ENCODE measurements at places on chromosomes 5 and 9. TPM values are rescaled to one million over a fixed set of nuclear protein-coding genes. Genes with fewer than 3 reads are reported as not detected.

GRCh38 chr9:97856857-97857605 is 4.0 kb downstream of the FOXE1 start:
- peaks cover 4% of the 10 kb centered on the region for H3K4me1 ChIP-seq
- H3K27me3 ChIP-seq = peaks cover 64% of the 10 kb centered on the region
- no peaks in the 10 kb centered on the region for H3K36me3 ChIP-seq

DNA sequence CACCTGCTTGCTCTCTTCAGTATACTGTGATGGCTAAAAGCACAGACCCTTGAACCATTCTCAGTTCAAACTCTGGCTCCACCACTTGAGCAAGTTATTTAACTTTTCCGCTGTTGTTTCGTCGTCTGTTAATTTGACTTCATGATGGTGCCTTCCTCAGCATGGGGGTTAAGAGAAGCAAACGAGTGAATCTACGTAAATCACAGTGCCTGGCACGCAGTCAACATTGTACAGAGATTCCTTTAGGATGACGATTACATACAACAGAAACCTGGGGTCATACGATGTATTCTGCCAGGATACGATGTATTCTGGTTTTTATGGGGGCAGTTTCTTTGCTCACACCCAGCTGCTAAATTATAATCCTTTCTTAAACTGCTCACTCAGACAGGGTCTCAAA is 515.6 kb downstream of the CCDC171 start:
- no peaks in the 10 kb centered on the region for H3K27me3 ChIP-seq
- no peaks in the 10 kb centered on the region for H3K36me3 ChIP-seq
- H3K27ac ChIP-seq = no peak overlapping the region

DNA sequence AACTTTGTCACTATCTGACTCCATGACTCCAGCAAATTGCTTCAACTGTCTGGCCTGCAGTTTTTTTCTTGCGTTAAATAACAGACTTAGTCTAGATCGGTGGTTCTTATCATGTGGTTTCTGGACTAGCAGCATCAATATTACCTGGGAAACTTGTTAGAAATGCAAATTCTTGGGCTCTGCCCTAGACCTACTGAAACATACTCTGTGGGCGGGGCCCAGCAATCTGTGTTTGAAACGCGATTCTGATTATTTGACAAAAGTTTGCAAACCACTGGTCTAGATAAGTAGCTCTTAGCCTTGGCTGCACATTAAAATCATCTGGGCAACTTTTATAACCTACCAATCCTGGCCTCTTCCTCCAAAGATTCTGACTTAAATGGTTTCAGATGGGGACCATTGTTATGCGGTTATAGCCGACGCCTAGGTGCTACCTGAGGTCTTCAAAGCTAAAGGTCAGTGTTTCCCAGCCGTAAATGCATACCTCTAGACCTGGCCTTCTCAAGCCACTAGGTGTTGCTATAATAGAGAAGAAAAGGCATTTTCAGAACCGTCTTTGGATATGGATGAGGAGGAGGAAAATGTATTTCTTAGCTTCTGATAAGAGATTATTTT is 74.0 kb downstream of the C9orf85 start:
- no peak overlapping the region for H3K27ac ChIP-seq
- no peak for ATAC-seq
- no peaks in the 10 kb centered on the region for H3K27me3 ChIP-seq
- H3K36me3 ChIP-seq = no peaks in the 10 kb centered on the region
- no peak overlapping the region for H3K4me3 ChIP-seq

DNA sequence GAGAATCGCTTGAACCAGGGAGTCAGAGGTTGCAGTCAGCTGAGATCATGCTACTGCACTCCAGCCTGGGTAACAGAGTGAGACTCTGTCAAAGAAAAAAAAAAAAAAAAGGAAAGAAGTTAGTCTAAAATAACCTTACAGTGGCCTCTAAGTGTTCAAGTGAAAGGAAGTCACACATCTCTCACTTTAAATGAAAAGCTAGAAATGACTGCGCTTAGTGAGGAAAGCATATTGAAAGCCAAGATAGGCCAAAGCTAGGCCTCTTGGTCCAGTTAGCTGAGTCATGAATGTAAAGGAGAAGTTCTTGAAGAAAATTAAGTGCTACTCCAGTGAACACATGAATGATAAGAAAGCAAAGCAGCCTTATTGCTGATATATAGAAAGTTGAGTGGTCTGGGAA is 38.1 kb downstream of the ITGA1 start:
- no peak overlapping the region for H3K27ac ChIP-seq
- H3K36me3 ChIP-seq = no peaks in the 10 kb centered on the region
- no peaks in the 10 kb centered on the region for H3K27me3 ChIP-seq
- no peaks in the 10 kb centered on the region for H3K4me1 ChIP-seq

DNA sequence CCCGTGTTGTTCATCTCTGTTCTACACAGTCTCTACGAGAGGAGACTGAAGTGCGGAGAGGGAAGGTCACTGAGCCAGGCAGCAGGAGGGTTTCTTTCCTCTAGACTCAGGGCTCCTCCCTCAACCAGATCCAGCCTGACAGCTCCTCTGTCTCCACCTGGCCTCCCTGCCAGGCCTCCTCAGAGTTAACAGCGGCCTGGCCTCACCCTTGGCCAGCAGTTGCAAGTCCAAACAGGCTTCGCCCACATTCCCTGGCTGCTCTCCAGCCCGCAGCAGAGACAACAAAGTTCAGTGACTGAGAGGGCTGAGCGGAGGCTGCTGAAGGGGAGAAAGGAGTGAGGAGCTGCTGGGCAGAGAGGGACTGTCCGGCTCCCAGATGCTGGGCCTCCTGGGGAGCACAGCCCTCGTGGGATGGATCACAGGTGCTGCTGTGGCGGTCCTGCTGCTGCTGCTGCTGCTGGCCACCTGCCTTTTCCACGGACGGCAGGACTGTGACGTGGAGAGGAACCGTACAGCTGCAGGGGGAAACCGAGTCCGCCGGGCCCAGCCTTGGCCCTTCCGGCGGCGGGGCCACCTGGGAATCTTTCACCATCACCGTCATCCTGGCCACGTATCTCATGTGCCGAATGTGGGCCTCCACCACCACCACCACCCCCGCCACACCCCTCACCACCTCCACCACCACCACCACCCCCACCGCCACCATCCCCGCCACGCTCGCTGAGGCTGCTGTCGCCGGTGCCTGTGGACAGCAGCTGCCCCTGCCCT is at the start of gene HRCT1:
TSS of gene HRCT1 (plus strand) at position 291 of the 768 bp plus-strand sequence. CDS start at position 377, 86 bp downstream.
- H3K27ac ChIP-seq = no peak within 1 kb of the TSS
- no peak for ATAC-seq
- no peak within 1 kb of the TSS for H3K4me3 ChIP-seq
- H3K27me3 ChIP-seq = no peaks in the 10 kb centered on the region

- H3K27ac ChIP-seq = no peak overlapping the region
- H3K36me3 ChIP-seq = no peaks in the 10 kb centered on the region
- H3K27me3 ChIP-seq = no peaks in the 10 kb centered on the region
- peaks cover 6% of the 10 kb centered on the region for H3K4me1 ChIP-seq
- ATAC-seq = peak; percentile 79
These were observed 26.5 kb upstream of the CDKN2B start for GRCh38 chr9:22035591-22036011.

DNA sequence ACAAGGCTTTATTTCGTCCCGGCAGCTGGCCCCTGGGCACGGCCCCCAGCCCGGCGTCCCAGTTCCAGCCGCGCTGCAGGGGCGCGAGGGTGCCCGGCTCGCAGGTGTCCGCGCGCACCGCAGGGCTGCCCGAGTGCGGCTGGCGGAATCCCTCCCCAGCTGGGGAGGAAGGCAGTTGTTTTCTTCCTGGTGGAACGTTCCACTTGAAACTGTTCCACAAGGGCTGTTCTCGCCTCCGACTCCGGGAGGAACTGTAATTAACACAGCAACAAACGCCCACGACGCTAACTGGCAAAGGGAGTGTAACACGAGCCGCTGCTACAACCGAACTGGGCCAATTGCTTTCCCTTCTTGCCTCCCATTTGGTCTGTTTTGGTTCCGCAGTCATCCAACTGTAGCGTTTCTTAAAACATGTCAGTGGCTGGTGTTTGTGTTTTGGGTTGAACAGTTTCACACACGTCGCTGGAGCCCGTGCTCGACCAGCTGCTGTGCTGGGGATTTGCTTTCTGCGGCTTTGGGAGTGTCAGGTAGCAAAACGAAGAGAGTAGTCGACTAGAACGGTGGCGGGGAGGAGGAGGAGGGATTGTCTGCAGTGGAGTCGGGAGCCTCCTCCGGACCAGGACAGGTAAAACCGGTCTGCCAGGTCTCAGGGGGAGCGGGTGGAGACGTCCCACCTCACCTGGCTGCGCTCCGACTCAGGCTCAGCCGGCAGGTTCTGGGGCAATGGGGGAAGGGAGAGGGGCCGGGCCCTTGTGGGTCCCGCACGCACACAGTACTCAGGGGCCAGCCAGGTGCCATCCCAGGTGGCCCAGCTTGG is 131.6 kb upstream of the NIPBL start:
- H3K4me1 ChIP-seq = peaks cover 5% of the 10 kb centered on the region
- no peaks in the 10 kb centered on the region for H3K36me3 ChIP-seq
- ATAC-seq = peak; percentile 72
- peak overlapping the region; percentile 79 for H3K4me3 ChIP-seq
- H3K27ac ChIP-seq = no peak overlapping the region

DNA sequence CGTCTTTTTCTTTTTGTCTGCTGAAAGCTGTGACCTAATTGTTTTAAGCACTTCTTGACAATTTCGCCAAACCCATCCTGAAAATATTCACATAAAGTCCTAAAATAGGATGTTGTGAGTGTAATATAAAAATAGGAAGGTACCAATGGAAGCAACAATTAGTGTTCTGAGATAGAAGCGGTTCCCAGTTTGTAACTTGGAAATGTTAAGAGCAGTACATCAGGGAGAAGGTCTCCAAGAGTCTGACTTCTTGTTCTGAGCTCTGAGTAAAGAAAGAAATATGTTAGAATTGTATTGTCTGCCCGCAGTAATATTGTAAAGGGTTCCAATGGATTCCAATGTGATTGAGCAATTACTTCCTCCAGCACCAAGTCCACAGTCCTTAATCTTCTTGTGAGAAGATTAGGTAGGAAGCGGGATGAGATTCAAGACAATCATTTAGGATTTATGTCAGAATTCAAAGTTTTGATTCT is 3.9 kb downstream of the VCAN start:
- no peak overlapping the region for H3K27ac ChIP-seq
- H3K36me3 ChIP-seq = peaks cover 8% of the 10 kb centered on the region
- ATAC-seq = no peak

- peaks cover 31% of the 10 kb centered on the region for H3K4me1 ChIP-seq
- no peak overlapping the region for H3K27ac ChIP-seq
- no peak for ATAC-seq
- no peaks in the 10 kb centered on the region for H3K36me3 ChIP-seq
- no peak overlapping the region for H3K4me3 ChIP-seq
- H3K27me3 ChIP-seq = no peaks in the 10 kb centered on the region
These were observed 112.5 kb upstream of the SLC44A1 start for GRCh38 chr9:105131981-105132380.

DNA sequence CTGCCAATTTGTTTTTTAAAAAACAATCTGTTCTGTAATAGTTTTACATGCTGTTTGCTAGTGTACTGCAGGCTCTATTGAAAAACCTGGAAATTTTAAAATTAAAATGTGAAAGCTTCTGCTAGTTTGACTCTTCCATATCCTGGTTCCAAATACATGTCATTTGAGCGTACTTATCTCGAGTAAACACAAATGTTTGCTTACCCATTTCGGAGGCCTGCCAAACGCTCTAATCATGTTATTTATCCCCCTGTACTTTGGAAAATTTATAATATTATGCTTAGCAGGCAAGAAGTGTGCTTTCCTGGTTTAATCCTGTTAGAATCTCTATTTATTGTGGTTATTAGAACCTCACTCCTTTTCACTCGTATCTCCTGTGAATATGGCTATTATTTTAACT is 476.8 kb upstream of the CYLC2 start:
- no peak for ATAC-seq
- H3K36me3 ChIP-seq = no peaks in the 10 kb centered on the region
- no peak overlapping the region for H3K4me3 ChIP-seq

DNA sequence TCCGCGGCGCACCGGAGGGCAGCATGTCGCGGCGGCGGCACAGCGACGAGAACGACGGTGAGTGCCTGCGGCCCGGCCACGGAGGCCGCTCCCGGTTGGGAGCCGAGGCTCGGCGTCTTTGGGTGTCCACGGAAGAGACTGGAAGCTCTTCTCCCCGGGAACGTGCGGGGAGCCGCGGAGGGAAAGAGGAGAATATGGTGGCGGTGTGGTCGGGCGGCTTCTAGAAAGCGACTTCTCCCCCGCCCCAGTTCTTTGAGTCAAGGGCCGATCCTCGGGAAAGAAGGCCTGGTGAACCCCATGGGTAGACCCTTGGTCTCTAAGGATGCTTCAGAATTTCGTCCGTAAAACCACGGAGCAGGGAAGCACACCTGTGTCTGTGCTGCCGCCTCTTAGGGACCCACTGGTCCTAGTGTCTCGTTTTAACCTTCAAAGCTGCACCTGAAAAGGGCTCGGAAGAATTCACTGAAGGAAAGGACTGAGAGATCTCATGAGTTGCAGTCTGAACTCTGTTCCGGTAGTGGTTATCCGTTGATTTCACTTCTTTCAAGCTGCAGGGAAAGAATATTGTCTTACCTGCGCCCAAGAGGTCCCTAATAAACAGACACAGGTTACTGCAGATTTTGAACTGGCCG is 354 bp downstream of the NCBP1 start:
- peak overlapping the region; percentile 98 for H3K27ac ChIP-seq
- peaks cover 27% of the 10 kb centered on the region for H3K4me1 ChIP-seq
- no peaks in the 10 kb centered on the region for H3K27me3 ChIP-seq
- H3K4me3 ChIP-seq = peak overlapping the region; percentile 92
- peaks cover 47% of the 10 kb centered on the region for H3K36me3 ChIP-seq

DNA sequence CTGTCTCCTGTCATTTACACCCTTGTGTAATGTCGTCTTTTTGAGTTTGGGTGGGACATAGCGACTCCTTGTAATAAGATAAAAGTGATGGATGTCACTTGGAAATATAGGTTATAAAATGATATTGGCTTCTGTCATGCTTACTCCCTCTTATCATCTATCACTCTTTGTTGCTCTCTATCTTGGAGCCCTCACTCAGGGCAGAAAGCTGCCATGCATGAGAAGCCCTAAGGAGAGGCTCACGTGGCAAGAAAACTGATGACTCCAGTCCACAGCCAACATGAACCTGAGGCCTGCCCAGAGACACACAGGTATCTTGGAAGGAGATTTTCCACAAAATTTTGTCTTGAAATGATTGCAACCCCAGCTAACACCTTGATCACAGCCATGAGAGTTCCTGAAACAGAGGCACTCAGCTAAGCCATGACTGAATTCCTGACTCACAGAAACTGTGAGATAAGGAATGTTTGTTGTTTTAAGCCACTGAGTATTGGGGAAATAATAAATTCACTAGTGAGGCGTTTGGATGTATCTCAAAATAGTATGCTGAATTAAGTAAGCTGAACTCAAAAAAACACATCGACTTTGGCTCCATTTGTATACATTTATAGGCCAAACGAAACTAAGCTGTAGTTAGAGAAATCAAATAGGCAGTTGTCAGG is 216.7 kb downstream of the CDH18 start:
- H3K36me3 ChIP-seq = no peaks in the 10 kb centered on the region
- no peak overlapping the region for H3K27ac ChIP-seq
- H3K4me3 ChIP-seq = no peak overlapping the region
- no peaks in the 10 kb centered on the region for H3K4me1 ChIP-seq
- ATAC-seq = no peak

GRCh38 chr5:54646356-54647101 is 129.0 kb downstream of the SNX18 start:
- peak overlapping the region; percentile 63 for H3K27ac ChIP-seq
- H3K4me1 ChIP-seq = peaks cover 34% of the 10 kb centered on the region
- H3K4me3 ChIP-seq = peak overlapping the region; percentile 78
- no peaks in the 10 kb centered on the region for H3K27me3 ChIP-seq

- H3K27ac ChIP-seq = no peak overlapping the region
- ATAC-seq = no peak
- H3K4me3 ChIP-seq = no peak overlapping the region
- no peaks in the 10 kb centered on the region for H3K4me1 ChIP-seq
These were observed 23.2 kb upstream of the PITX1 start for GRCh38 chr5:135057233-135057632.

Gene HTR4
- not detected for total RNA-seq

Gene OR1Q1
- 0.45 TPM for total RNA-seq

Gene FAM193B
- 72.3 TPM for total RNA-seq
